SK-MEL-5 (cell line): ENCODE measurements at places on chromosomes 5 and 9.
A peak's percentile ranks its signal among the peaks of the same experiment; 100 is the strongest.

DNA sequence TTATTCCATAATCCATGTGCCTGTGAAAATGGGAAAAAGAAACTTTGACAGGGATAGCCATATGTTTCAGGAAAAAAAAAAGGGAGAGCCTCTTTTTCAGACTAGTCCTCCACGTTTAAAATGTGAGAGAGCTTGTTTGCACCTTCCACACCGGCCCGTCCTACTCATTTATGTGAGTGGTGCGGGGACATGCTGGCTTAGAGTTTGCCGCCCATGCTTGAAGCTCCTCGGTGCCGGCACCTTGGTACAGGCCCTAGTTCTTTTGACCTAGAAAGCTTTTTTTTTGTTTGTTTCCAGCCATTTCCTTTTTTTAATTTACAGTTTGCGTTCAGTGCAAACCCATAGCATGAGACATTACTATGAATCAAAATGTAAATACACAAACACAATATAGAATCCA is 27.8 kb downstream of the PSAT1 start:
- no peak for DNase-seq

DNA sequence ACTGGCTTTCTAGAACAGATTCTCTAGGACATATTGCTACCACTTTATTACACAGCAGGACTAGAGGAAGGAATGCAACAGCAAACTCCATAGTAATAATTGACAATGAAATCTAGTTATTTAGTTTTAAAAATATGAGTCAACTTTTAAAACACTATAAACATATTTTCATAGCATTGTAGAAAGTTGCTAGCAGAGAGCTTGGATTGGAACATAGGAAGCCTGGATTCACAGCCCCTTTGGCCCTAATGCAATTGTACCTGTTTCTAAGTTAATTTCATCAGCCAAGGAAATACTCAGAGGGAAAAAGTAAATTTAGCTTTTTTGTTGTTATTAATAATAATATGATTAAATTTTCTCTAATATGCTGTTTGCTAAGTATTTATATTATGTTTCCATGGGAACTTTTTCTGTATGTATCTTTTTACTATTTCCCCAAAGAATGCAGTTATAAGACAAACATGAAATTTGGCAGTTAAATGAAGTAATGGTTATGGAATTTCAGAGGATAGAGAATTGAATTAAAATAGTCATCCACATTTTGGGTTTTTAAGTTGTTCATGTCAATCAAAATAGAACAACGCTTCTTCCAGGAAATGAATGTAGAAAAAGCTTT is 45.6 kb downstream of the VCAN start:
- no peak for DNase-seq

DNA sequence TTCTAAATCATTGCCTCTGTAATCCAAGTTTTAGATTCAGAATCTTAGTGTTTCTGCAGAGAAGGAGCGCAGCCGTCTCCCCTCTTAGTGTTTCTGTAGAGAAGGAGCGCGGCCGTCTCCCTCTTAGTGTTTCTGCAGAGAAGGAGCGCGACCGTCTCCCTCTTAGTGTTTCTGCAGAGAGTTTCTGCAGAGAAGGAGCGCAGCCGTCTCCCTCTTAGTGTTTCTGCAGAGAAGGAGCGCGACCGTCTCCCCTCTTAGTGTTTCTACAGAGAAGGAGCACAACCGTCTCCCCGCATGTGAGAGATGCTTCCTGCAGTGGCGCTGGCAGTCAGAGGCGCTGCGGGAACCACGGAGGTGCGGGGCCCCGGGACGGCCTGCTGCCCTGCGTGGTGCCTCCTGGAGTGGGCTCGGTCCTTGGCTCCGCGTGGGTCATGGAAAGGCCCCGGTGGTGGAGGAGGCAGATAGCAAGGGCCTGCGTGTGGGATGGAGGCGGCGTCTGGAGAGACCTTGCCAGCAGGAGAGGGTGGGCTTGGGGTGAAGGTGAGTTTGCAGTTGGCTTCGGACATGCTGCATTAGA is 10.9 kb downstream of the CEP72 start:
- no peak for DNase-seq

DNA sequence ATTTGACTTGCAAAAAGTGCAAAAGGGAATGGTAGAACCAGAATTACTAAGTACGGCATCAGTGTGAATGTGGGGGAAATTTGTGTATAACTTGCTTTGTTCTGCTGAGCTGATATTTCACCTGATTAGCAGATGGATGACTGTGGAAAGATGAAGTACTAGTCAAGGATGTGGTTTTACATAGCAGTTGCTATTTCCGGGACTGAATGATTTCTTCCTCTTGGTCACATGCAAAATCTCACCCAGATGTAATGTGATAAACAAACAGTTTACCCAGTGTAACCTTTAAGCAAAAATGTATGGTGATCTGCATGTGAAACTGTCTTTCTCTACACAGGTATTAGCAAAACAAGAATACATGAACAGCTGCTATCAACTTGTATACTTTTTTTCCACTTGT is 46.1 kb downstream of the DCP2 start:
- DNase-seq, result peak; percentile 24

DNA sequence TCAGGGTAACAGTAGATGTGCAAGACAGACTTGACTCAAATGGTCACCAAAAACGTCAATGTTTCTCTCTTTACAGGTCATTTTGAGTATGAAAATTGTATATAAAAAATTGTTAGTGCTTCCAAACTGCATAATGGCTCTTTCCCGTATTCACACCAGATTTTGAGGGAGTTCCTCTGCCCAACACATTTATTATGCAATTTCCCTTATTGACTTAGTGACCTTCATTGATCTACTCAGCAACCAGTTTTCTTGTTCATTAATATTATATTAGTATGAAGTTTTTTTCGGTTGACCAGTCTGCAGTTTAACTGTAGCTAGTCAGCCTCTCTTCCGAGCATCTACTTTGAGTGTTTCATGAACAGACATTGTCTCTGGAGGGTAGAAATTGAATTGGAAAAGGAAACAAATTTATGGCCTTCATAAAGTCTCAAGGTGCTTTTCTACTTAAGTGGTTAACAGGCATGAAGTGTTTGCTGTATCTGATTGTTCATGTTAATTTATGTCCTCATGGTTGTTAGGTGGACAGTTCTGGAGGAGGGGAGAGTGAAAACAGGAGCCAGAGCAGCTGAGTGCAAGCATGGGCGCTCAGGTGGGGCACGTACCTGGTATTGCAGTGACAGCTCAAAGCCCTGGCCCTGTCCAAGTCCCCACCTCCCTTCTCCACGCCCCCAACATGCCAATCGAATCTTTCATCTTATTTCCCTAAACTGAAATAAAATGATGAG is 240.2 kb downstream of the RFK start:
- no peak for DNase-seq

DNA sequence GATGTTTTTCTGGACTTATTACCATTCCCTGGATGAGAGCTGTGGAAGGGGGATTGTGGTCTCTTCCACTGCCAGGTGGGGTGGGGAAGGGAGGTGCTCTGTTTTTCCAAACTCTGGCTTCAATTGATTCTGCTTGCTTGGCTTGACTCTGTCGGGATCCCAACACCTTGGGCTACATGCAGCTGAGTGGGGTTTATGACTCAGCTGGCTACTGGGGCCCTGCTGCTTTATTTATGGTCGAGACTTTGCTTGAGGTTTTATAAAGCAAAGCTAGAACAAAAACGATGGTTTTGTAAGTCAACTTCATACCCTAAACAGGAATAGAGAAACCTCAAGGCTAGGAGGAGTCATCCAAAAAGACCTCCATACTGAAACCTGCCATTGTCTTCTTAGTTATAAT is 76.3 kb downstream of the AOPEP start:
- DNase-seq, result no peak

DNA sequence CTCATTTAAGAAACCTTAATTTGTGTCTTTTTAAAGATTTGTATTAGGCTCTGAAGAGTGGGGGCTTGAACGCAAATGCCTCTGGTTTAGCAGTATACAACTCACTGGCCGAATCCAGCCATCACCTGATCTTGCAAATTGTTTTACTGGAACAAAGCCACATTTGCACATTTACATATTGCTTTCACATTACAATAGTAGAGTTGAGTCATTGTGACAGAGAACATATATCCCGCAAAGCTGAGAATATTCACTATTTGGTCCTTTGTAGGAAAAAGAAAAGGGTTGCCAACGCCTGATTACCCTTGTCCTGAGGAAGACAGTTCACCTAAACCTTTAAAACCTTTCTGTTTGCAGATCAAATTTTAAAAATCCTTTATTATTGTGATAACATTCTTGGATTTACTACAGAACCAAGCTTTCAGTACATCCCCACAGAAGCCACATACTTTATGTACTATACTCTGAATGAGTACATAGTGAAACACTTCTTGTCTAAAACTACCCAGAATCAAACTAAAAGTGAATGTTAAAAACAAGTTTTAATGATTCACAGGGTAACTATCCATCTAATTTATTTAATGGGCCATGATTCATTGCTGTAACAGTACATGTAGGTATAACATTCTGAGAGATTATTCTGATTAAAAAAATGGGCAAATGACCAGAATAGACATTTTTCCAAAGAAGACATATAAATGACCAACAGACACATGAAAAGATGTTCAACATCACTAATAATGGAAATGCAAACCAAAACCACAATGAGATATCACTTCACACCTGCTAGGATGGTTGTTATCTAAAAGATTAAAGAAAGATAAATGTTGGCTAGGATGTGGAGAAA is 161.0 kb downstream of the SLC25A46 start:
- no peak for DNase-seq

GRCh38 chr5:68193481-68194036 is 22.0 kb upstream of the PIK3R1 start:
- DNase-seq, result no peak
